ENCODE measurements at places on chromosomes 5 and 9. TPM values are rescaled to one million over a fixed set of nuclear protein-coding genes. Genes with fewer than 3 reads are reported as not detected.

DNA sequence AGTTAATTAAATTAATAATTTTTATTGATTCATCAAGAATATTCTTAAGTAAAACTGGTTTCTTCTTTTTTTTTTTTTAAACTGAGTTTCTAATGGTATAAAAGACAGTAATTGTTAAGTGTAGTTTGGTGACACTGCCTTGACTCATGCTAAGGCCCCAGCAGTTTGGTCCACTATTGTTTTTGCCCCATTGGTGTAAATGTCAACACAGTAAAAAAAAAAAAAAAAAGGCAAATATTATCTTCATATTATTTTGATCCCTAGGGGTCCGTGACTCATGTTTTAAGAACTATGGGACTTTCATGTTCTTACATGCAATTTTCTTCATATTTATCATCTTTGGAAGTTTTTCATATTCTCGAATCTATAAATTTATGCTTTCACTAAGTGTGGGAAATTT is 29.2 kb upstream of the JAK2 start:
- DNase-seq, result no peak
- no peak overlapping the region for H3K27ac ChIP-seq
- H3K4me1 ChIP-seq, result no peaks in the 10 kb centered on the region
- H3K36me3 ChIP-seq, result no peaks in the 10 kb centered on the region

DNA sequence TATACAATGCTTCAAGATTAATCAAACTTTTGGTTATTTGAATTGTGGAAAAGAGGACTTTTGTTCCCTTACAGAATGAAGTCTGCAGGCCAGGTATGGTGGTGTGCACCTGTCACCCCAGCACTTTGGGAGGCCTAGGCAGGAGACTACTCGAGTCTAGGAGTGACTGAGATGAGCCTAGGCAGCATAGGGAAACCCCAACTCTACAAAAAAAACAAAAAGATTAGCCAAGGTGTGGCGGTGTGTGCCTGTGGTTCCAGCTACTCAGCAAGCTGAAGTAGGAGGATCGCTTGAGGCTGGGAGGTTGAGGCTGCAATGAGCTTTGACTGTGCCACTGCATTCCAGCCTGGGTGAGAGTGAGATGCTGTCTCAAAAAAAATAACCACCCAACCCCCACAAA is 9.3 kb downstream of the CCNH start:
- no peak for DNase-seq
- no peak overlapping the region for H3K4me3 ChIP-seq
- H3K4me1 ChIP-seq, result no peaks in the 10 kb centered on the region

DNA sequence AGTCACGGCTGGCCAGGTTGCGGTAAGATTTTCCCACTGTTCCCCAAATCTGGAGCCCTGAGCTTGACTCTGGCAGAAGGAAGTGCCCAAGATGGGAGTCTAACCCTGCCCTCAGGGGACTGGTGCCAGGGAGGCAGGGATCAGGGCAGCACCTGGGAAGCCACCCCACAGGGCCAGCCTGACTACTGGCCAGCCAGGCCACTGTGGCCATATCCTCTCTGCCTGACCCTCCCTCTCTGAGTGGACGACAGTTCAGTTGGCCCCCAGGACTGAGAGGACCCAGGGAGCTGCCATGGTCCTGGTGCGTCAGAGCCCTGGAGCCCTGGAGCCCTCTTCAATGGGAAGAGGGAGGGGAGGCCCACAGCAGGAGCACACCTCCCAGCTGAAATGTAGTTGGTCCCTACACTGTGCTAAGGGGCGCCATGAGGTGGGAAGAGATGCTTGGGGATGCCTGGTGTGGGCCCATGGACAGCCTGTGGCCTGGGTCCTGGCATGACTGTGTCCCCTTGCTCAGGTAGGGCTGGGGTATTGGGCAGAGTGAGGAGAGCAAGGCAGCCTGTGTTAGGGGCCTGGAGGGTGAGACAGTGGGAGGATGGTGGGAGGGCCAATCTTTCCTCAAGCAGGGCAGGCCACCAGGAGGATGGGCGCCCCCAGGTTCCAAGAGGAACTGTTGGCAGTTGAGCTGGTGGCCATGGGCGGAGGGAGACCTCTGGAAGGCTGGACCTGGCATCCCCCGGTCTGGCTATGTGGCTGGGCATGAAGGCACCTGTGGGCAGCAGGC is 81.1 kb downstream of the PHF2 start:
- H3K36me3 ChIP-seq, result peaks cover 22% of the 10 kb centered on the region
- no peak overlapping the region for H3K4me3 ChIP-seq
- no peaks in the 10 kb centered on the region for H3K4me1 ChIP-seq
- H3K27ac ChIP-seq, result no peak overlapping the region

GRCh38 chr9:36136894-36137391 is 410 bp downstream of the GLIPR2 start:
- peak overlapping the region; percentile 35 for H3K27ac ChIP-seq
- H3K27me3 ChIP-seq, result no peaks in the 10 kb centered on the region
- H3K36me3 ChIP-seq, result no peaks in the 10 kb centered on the region
- no peaks in the 10 kb centered on the region for H3K4me1 ChIP-seq
- no peak for DNase-seq

DNA sequence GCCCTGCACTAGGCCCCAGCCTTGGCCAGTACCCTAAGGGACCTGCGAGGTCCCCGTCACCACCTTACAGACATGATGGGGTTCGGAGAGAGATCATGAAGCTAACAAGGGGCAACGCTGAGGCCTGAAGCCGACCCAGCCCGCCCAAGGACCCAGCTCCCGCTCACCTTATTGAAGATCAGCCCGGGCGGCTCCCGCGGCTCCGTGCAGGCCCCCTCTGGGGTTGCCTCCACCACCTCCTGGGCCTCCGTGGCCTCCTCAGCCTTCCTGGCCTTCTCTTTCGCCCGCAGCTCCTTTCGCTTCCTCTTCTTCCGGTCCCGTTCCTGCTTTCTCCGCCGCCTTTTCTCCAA is 3.6 kb downstream of the SURF6 start:
- DNase-seq, result peak; percentile 31
- no peak overlapping the region for H3K27ac ChIP-seq
- H3K27me3 ChIP-seq, result no peaks in the 10 kb centered on the region
- peaks cover 3% of the 10 kb centered on the region for H3K36me3 ChIP-seq

- H3K4me3 ChIP-seq, result no peak overlapping the region
- H3K36me3 ChIP-seq, result no peaks in the 10 kb centered on the region
- no peak overlapping the region for H3K27ac ChIP-seq
- DNase-seq, result no peak
These were observed 196.5 kb downstream of the GADD45G start for GRCh38 chr9:89801341-89801740.

DNA sequence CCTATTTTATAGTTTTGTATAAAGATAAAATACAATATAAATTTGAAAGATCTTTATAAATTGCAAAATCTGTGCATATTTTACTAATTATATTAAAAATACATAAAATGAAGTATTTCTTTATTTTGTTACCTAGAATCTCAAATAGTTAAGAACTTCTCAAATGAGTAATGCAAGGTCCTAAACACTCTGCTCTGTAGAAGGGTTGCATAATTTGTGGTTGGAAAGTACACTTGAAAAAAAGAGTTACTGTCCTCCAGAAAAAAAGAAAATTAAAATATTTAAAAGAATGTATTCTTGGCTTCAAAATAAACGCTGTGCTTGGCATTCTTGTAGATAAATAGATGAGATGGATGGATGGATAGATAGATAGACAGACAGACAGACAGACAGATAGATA is 428.8 kb upstream of the CDH6 start:
- no peaks in the 10 kb centered on the region for H3K27me3 ChIP-seq
- DNase-seq, result no peak
- H3K4me1 ChIP-seq, result no peaks in the 10 kb centered on the region
- H3K36me3 ChIP-seq, result no peaks in the 10 kb centered on the region

- no peak overlapping the region for H3K4me3 ChIP-seq
- H3K4me1 ChIP-seq, result no peaks in the 10 kb centered on the region
- no peak for DNase-seq
- H3K27me3 ChIP-seq, result no peaks in the 10 kb centered on the region
These were observed 27.6 kb upstream of the RNF130 start for GRCh38 chr5:180098991-180099732.

DNA sequence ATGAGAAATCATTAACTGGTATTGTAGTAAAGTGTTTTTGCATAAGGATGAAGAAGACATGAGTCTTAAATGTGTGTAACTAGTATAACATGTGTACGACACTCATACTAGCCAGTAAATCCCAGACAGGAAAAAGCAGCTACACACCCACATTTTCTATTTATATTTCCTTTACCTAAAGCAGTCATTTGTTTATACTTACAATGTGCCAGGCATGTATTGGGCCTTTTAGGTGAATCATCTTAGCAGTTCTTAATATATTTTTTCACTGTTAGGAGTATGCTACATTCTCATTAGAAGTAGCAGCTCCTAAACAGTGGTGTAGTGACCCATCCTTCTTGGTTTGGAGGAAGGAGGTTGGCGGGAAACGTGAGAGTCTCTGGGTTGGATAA is 55.8 kb upstream of the TMC1 start:
- H3K27me3 ChIP-seq, result no peaks in the 10 kb centered on the region
- H3K4me3 ChIP-seq, result no peak overlapping the region
- H3K36me3 ChIP-seq, result no peaks in the 10 kb centered on the region
- DNase-seq, result no peak

LIFR gene
- total RNA-seq, result 25.2 TPM

PCDHB13 gene
- total RNA-seq, result 0.42 TPM

SLC25A46 gene
- 34.7 TPM for total RNA-seq

NRG2 gene
- 0.14 TPM for total RNA-seq

ACTBL2 gene
- total RNA-seq, result not detected

ZNF782 gene
- 2.8 TPM for total RNA-seq

TPRN gene
- 16.1 TPM for total RNA-seq

MELK gene
- total RNA-seq, result 1.6 TPM

PTGR1 gene
- total RNA-seq, result 477 TPM

All from right lobe of liver (tissue), 6 donors.